ENCODE measurements at places on chromosomes 6 and 20.

- no peak for DNase-seq
Observed at GRCh38 chr6:117448732-117449485, 23.2 kb upstream of the ROS1 start.

DNA sequence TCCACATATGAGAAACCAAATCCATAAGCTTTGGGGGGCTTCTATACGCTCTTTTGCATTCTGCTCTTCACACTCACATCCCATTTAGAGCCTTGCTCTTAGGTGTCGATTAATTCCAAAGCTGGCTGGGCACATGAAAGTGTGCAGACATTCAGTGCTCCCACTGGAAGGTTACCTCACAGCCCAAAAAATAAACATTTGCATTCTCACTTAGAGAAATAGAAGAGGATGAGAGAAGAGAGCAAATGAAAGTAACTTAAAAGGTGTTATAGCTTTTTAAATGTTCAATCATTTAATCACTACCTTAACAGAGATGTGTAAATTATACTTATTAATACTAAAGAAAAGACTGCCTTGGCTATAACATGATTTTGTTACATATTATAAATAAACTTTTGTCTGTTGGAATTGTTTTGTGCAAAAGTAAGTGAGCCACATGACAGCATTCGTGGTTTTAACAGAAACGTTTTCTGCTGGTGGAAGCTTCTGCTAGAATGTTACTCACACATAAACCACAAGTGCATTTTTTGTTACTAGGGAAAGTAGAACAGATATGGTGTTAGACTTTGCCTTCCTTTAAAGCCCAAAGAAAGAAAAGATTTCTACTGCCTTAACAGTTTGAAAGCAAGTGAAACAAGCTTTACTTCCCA, 116.7 kb downstream of the SIM1 start:
- DNase-seq: no peak

DNA sequence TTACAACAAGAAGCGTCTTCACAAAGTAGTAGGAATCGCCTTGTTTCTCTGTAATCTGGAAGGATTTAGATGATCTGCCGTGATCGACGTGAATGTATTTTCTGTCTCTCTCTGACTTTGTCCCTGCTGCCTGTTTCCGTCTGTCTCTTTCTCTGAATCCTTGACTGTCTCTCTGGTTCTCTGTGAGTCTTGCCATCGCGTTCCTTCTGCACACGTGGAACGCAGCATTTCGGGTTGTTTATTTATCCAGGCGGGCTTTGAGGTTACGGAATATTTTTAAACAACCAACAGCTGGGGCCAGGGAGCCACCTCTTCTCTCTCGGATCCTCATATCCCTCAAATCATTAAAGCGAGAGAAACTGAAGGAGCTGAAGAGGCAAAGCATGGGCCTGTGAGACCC, 215.9 kb downstream of the ZDHHC14 start:
- no peak for DNase-seq

- DNase-seq: no peak
Observed at GRCh38 chr20:32184961-32185603, 22.5 kb downstream of the PLAGL2 start.

DNA sequence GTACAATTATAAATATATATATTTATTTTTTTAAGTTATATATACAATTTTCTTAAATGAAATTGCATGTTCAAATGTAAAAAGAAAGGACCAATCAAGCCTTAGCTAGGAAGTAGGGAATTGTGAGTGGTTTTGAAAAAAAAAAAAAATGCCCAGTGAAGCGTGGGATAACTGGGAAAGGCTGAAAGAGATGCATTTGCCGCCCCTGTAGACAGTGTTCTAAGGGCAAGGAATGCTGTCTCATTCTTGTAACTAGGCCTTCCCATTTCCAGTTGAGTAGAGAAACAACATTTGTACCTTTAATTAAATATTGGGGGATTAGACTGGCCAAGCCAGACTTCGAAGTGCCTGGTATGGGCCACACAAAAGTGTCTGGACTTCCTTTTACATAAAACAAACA, 430.1 kb upstream of the SLC35B3 start:
- DNase-seq: no peak

GRCh38 chr20:55947701-55948100, 57.6 kb downstream of the CBLN4 start:
- no peak for DNase-seq

DNA sequence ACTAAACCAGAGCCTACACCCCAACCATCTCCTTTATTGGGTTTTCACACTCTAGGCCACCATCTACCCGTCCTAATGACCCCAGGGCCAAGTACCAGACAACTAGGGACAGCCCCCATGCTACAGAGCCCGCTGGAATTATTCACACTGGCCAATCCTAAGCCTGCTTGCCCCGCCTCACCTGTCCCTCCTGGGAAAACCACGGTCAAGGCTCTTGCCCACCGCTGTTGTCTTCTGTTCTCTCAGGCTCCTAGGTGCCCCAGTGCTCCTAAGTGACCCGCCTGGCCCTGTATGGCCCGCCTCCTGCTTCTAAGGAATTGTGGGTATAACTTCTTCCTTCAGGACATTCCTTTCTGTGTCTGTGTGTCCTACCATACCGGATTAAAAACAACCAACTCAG, 453.4 kb downstream of the CD83 start:
- no peak for DNase-seq

DNA sequence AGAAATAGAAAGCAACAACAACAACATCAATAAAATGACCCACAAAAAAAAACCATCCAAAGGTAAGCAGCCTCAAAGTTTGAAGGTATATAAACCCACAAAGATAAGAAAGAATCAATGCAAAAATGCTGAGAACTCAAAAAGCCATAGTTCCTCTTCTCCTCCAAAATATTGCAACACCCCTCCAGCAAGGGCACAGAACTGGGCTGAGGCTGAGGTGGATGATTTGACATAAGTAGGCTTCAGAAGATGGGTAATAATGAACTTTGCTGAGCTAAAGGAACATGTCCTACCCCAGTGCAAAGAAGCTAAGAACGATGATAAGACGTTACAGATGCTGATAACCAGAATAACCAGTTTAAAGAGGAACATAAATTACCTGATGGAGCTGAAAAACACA, 188.8 kb upstream of the BTBD3 start:
- no peak for DNase-seq

DNA sequence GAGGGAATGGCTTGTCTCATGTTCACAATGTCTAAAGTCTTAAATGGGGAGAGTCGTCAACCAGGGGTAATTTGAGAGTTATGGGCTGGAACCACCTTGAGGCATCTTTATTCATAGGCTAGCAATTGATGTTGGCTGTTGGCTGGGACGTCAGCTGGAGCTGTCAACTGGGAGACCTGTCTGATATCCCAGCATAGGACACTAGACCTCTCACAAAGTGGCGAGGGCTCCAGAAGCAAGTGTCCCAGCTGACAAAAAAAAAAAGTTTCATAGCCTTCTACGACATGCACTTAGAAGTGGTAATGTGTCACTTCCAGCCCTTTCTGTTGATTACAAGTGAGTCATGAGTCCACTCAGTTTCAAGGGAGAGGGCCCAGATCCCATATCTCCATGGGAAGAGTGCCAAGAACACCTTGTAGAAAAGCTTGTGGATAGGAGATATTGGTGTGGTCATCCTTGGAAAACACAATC, 278.0 kb downstream of the ESR1 start:
- DNase-seq: no peak

DNA sequence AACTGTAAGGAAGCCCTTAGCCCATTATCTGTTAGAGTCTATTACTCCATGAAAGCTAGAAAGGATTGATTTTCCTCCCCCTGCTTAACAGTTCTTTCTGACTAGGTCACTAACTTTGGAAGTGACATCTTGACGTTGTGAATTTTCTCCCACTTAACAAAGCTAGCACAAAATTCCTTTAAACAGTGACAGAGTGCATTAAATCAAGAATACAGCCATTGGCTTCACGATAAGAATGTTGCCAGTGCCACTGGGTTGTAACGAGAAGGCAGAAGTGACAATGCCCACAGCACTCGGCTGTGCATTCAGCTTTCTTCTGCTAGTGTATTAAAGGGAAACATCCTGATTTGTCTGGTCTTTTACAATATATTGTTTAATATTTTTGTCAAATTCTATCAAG, 182.7 kb upstream of the DTNBP1 start:
- no peak for DNase-seq

- DNase-seq: peak; percentile 80
Observed at GRCh38 chr6:79078075-79078969, at the start of gene PHIP. Gene PHIP, minus strand, starts transcription at chr6:79078254. Its CDS starts 186 bp downstream, at chr6:79078068.

DNA sequence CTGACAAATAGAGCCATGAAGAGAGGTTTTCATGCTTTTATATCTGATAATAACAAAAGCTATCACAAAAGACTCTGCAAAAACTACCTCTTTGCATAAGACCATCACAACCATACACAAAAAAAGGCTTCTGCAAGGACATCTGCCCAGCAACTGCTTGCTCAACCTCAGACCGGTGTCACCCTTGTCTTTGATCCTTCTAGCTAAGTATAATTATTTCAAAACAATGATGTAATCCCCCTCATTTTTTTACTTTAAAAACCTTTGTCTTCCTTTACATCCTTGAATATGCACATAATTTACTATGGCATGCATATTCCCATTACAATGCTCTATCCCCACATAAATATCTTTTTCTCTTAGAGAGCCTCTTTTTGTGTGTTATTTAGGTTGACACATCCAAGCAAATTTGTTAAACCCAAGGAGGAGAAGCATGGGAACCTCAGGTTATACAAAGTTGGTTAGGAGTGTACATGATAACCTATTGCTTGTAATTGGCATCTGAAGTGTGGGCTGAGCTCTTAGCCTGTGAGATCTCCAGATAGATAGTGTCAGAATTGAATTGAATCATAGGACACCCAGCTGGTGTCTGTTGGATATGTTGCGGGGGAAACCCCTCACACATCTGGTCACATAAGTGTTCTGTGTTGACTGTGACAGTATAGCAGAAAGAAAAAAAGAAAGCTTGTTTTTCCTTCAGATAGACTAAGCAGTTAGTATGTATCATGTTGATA, 20.7 kb upstream of the CGA start:
- no peak for DNase-seq

GRCh38 chr20:50187403-50188051, 3.1 kb upstream of the CEBPB start:
- no peak for DNase-seq
